ENCODE measurements at places on chromosomes 13 and 19. TPM values are rescaled to one million over a fixed set of nuclear protein-coding genes. Genes with fewer than 3 reads are reported as not detected.

DNA sequence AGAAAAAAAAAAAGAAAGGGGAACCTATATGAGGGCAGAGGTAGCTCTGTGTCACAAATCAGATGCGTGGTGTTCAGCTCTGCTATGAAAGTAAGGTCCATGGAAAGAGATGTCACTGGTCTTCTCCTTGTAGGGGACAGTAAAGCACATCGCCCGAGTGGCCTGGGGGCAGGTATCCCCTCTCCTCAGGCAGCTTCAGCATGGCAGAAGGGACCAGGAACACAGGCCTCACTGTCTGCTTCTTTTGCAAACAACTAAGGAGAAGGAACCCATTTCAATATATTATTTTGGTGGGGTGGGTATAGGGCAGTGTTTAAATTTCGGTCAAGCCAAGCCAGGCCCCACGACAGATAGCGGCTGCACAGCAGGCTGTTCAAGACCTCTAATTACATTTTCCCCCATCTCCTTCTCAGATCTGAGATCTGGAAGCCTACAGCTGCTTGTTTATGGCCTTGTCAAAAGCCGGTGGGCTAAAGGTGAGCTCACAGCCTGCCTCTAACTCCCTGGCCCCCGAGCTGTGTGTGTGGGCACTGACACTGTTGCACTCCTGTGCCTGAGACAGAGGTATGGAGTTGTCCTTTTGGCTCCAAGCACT lies 72.8 kb downstream of the HSPH1 start:
- DNase-seq, result no peak

FUT6 gene
- not detected for total RNA-seq

AP3D1 gene
- total RNA-seq, result 128 TPM

DNA sequence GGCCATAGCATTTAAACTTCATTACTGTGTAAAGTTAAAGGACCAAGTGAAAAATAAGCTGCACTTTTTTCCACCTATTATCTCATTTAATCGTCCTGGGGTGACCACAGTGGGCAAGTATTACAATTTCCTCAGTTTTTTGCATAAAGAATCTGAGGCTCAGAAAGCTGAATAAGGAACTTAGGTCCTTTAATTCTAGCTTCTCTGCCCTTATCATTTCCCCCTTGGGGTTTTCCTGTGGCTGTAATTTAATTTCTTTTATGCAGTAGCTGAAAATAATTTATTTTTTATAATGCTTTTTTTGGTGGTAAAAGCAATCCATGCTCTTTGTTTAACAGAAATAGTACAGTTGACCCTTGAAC lies 59.8 kb upstream of the RCBTB2 start:
- DNase-seq, result no peak

DNA sequence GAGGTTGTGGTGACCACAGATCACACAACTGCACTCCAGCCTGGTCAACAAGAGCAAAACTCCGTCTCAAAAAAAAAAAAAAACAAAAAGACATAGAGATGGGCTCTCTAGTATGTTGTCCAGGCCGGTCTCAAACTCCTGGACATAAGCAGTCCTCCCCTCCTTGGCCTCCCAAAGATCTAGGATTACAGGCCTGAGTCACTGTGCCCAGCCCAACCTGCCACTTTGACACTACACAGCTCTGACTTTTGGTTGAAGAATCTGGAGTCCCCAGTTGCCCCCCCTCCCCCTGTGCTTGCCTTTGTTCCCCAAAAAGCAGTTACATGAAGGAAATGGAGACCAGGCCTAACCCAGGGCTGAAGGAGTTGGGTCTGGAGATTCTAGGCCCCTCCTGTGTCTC lies 12.9 kb downstream of the CARM1 start:
- no peak for DNase-seq

GRCh38 chr19:5147074-5147977 lies 178.4 kb downstream of the KDM4B start:
- peak; percentile 24 for DNase-seq

SKA3 gene
- 1.1 TPM for total RNA-seq

ZNF136 gene
- 5.0 TPM for total RNA-seq

RASGRP4 gene
- total RNA-seq, result 3.6 TPM

DNA sequence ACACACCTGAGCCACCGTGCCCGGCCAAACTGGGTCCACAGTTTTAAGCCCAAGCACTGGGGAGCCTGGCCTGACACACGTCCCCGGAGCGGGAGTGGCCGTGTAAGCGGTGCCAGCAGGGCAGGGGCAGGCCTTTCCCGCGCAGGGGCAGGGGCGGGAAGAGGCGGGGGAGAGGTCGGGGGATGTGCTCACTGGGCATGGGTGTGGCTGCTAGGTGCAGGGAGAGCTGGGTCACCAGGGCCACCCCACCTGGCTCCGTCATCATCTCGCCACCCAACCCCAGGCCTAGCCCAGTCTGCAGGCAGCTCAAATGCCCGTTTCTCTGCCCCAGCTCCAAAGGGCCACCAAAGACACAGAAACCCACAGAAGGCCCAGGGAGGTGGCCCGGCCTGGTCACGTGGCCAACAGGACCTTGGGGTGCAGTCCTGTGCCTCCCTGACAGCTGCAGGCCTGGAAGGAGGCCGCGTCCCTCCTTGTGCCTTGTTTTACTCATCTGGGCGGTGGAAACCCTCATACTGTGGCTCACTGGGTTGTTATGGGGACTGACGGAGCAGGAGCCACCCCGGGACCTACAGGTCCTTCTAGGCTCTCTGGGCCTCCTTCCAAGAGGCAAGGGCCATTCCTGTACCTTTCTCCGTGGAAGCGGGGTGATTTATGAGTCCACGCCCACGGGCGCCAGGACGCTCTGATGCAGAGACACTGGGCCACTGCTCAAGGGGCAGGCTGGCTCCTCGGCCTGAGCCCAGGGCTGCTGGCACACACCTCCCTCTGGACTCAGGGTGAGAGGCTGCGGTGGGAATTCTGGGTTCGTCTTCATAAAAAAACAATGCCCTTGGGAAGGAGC lies 27.7 kb downstream of the MAP2K2 start:
- no peak for DNase-seq

CEACAM20 gene
- total RNA-seq, result not detected

GRCh38 chr13:21137696-21138095 lies 38.7 kb downstream of the SKA3 start:
- no peak for DNase-seq

GRCh38 chr19:32555786-32556185 lies 25.2 kb upstream of the PDCD5 start:
- no peak for DNase-seq

- no peak for DNase-seq
Measured at GRCh38 chr13:95156208-95156607, 145.0 kb downstream of the ABCC4 start.

All from left cardiac atrium (tissue), 4 donors.